Common myeloid progenitor, CD34-positive (primary cell): ENCODE measurements at places on chromosomes 2 and 18.

- DNase-seq = no peak
Observed at GRCh38 chr18:62878305-62878704, 163.0 kb downstream of the PHLPP1 start.

DNA sequence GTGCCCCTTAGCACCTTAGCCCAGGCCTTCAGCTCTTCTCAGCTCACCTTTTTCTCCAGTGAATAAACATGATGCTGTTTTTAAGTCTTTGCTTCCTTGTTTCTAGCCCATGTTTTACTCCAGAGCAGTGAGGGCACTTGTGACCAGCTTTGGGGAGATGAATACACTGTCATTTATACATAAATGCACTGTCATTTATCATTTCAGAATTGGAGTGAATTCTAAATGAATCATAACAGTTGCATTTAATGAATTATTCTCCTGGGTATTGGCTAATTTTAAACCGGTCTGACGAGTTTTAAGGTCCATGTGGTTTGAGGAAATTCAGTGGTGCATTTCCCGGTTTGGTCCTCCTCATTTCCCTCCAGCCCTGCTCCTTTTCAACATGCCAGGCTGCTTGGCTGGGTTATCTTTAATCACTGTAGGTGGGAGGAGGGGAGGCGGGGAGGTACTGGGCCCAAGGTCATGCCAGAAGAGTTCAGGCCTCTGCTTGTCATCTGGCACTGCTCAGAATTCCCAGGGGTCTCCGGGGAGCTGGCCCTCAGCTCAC lies 23.9 kb downstream of the PRKCE start:
- DNase-seq = peak; percentile 23

- no peak for DNase-seq
Observed at GRCh38 chr2:216802516-216803215, 57.2 kb downstream of the TNP1 start.

GRCh38 chr18:70491734-70492348 lies 203.0 kb downstream of the SOCS6 start:
- DNase-seq = peak; percentile 35

DNA sequence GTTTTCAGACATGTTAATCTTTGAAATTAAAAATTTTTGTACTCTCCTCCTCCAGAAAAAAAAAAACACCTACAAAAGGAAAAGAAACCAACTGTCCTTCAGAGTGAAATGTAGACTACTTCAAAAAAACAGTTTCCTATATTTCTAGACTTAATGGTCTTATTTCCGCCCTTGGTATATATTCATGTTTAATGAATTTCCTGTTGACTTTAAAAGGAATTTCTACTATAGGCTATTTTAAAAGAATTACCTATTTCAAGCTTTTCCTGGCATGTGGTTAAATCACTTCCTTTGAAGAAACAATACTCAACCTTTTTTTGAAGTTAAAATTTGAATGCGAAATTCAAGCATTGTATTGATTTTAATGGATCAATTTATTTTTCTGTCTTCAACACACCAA lies 29.2 kb downstream of the GULP1 start:
- no peak for DNase-seq

DNA sequence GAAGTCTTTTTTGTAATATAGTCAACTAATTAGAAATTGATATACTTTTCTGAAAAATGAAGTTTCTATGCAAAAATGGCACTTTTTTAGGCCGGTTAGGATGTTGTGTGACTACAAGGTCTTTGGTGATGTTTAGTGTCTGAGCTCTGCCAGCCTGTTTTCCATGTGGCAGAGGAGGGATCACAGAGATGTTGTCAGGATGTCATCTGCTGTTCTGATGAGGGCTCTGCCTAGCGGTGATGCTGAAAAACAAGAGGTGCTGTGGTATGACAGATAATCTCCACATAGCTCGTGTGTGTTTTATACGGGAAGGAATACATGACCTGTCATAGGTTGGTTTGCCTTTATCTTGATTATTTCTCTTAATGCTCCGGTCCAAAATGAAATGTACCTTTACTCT lies 12.0 kb upstream of the IAH1 start:
- DNase-seq = no peak

DNA sequence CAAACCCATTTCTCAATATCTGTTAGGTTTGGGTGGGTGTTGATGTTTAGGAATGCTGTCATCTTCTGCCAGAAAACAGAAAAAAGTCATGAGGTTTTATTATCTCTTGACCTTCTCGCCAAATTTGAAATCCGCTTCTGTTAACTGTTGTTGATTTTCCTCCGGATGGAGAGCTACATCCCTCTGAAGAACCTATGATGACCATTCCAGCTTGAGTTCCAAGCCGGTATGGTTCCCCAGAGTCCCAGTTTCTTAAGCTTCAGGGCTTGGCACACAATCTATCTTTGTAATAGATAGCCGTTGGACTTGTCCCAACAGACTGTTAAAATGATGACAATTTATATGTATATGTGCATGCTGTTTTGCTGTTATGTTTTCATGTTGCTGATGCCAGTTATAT lies 1201.0 kb downstream of the LRP1B start:
- no peak for DNase-seq

DNA sequence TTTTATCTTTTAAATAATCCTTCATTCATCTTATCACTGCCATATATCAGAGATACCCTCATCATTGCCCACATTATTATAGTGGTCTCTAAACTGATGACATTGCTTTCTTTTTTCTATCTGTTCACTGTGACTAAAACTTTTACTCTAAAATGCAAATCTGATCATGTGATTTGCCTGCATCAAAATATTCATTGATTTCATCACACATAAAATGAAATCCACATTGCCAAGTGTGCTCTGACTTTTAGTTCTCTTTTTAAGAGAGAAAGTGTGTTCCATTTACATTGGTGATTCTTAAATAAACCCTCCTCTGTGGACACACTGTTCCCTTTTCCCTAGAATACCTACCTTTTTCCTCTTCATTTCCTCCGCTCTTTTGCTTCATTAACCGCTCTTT lies 7.5 kb downstream of the REL start:
- DNase-seq = no peak

GRCh38 chr2:60555066-60555782 lies 1.8 kb upstream of the BCL11A start:
- peak; percentile 96 for DNase-seq

- DNase-seq = no peak
Observed at GRCh38 chr18:2207294-2207693, 364.0 kb downstream of the METTL4 start.

DNA sequence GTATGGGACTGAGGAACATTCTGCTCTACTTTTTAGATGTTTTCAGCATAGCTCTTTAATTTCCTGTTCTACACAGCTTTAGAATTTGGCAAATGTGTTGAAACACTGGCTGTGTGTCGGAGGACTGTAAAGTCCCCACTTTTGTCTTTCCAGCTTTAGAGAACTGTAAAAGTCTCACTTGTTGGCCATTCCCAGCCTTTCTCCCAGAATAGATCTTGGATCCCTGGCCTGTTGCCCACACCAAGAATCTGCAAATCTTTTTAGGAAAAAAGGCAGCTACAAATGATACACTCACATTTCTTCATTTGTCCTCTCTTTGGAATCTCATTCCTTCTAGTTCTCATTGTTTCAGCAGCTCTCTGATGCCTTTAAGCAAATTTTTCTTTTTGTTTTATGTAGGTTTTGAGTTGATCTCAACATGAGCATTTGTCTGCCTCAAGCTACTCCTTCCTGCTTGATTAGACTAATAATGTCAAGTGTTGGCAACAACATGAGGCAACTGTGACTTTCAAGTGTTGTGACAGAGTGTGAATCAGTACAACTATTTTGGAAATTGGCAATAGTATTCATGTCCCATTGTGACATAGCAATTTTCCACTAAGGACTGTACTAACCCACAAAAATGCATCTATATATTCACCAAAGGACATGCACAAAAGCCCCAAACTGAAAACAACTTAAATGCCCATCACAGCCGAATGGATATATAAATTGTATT lies 610.8 kb downstream of the EPHA4 start:
- no peak for DNase-seq

- no peak for DNase-seq
Observed at GRCh38 chr2:121078899-121079298, 206.1 kb downstream of the TFCP2L1 start.

DNA sequence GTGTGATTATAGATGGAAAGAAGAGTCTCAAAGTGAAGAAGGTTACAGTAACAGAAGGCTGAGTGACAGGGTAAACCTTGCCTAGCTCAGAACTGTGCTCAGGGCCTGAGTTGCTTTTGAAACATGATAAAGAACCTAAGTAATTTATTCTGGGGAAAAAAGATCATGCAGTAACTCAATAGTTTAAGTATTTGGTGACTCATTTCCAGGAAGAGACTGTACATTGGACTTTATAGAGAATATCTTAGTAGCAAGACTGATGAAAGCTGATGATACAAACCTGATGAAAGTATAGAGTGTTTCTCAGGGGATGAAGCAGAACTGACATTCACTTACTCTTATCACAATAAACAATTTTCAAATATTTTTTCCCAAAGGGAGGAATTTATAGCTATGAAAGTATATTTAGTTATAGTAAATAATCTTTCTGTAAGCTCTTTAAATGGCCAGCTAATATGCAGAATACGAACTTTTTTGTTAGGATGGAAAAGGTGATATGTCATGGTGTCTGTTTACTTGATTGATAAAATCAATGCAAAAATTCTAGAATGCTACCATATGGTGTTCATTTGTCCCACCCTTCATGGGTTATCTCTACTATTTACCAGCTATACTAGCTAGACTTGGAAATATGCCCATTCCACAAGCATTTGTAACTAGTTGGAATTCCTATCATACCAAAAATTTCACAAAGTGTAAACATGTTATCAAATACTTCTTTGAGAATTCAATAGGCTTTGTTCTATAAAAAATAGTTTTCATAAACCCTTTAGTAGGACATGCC lies 1265.5 kb upstream of the ACVR2A start:
- DNase-seq = no peak

DNA sequence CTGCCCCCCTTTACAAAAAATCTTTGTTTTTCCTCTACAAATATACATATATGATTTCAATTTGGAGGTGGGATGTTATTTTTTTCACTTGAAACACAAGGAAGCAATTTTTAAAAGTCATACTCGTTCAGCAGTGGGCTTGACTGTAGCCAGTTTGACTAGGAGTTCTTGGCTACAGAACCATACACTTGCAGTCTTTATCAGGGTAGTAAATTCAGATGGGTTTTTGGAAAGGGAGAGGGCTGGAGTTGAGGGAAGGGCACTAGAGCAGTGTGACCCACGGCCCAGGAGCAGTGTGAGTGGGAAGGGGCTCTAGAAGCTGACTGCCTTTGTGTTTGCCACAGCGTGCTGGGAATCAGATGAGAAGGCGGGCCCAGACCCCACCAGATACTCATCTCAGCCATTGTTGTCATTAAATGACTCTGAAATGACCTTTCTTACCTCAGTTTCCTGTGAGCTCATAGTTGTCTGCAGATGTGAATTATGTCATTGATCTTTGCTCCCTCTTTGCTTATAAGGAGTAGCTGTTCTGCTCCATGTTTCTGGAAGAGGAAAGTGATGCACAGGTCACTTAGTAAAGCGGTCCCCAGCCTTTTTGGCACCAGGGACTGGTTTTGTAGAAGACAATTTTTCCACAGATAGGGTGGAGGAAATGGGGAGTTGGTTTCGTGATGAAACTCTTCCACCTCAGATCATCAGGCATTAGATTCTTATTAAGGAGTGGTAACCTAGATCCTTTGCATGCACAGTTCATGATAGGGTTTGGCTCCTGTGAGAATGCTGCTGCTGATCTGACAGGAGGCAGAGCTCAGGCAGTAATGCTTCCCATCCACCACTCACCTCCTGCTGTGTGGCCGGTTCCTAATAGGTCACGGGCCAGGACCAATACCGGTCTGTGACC lies 116.8 kb downstream of the SPTBN1 start:
- no peak for DNase-seq

DNA sequence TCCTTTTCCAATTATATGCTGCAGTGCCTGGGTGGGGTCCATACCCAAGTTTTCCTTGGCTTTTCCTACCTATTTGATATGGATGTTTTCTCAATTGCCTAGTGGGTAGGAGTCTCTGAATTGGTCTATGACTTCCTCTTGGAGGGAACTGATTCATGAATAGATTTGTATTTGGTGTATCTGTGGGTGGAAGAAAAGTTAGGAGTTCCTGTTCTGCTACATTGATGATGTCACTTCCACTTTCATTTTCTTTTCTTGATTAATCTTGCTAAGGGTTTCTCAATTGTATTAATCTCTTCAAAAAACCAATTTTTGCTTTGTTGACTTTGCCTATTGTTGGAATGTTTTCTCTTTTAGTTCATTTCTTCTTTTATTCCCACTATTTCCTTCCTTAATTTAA lies 37.4 kb upstream of the SLC9A2 start:
- no peak for DNase-seq

DNA sequence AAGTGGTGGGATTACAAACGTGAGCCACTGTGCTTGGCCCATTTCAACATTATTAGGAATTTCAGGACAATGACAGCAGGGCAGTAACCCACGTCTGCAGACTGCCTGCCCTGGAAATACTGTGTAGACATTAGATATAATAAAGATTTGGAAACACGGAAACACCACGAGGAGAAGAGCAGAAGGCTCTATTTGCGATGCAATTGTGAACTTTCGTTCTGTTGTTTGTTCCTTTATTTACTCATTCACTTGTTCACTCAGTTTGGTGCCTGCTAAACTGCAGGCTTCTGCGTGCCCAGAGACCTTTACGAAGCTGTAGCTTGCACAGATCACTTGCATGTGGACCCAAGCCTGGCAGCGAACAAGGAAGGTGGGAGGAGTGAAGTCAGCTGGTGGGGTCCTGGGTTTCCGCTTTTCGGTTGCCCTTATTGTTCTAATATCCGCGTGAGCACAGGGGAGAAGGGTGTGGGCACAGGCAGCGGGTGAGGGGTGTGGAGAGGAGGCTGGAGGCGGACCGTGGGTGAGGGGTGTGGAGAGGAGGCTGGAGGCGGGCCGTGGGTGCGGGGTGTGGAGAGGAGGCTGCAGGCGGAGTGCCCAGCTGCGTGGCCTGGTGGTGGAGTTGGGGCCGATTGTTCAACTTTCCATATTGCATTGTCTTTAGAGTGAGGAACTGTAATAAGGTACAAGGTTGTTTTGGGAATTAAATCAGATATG lies 3.4 kb downstream of the COLEC11 start:
- no peak for DNase-seq

DNA sequence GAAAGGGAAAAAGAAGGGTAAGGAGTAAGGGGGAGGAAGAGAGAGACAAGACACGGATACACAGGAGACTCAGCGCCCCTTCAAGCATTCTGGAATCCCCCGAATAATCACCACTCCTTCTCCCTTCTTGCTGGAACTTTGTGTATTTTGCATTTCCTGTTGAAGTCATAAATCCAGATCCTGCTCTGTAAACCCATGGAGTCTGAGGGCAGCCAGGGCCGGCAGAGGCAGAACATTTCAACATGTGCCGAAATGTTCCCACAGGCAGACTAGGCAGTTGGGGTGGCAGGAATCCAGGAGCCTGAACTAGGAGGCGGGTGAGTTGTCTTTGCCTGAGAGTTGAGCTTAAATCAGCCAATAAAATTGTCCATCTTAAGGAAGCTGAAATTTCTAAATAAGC lies 193.1 kb downstream of the SH3RF3 start:
- DNase-seq = no peak

DNA sequence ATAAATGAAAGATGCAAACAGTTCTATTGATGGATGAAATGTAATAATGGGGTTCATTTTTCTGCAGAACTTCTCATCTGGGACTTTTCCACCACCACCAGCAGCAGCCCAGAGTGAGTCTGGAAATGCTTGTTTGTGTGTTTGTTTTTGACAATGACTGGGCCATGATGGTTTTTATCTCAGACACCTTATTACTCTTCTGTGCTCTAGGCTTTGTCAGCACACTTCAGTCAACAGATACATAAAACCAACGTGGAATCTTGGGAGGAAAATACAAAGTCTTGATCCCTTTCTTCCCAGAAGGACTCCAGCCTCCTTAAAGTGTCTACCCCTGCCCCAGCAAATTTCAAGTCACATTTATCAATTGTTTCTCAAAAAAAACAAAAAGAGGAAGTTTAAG lies 134.0 kb downstream of the MREG start:
- no peak for DNase-seq
